ENCODE measurements at places on chromosomes 6 and 20.
A peak's percentile ranks its signal among the peaks of the same experiment; 100 is the strongest.

GRCh38 chr20:62914970-62915457 lies 11.3 kb downstream of the DIDO1 start:
- no peak for DNase-seq

DNA sequence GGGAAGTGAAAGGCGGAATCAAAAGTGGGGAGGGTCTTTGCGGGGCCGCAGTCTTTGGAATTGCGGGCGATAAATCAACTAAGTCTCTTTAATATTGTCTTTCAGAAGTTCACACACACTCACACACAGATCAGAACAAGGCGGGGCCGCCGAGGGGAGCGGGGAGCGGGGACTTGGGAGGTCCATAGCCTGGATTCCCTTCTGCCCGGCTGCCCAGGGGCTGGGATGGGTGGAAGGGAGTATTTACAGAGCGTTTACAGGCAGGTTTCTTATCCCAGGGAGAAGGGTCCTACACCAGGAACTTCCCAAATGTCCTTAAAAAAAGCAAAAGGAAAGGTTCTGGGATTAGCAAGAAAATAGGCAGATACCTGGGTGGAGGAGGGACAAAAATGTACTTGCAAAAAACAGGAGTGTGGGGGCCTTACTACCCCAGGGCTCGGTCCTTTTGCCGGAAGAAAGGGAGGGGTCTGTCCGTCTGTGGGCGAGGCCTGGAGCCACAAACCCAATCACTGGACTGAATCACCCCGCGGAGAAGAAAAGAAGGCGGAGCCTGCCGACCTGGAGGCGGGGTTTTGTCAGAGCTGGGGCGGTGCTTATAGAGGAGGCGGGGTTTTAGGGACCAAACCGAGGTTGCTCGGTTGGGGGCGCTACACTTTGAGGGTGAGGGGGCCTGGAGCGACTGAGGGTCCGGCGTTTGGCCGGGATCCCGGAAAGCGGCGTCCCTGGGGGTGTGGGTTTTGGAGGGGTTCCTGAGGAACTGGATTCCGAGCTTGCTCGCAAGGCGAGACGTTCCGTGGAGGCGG lies 3.2 kb downstream of the PRRT1 start:
- DNase-seq, result peak; percentile 79

DNA sequence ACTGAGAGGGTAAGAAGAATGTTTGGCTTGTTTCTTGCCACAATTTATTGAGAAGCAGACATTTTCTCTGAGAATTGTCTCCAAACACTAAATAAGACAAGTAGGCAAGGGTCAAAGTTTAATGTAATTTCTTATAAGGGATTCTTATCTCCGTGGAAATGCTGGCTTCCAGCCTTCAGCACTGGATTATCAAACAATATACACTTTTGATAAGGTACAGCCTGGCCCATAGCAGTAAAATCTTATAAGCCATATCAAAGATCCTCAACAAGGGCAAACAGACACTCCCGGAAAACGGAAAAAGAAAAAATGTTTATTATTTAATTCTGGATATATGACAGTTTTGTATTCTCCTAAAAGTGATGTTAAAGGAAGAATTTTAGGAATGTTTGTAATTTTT lies 18.5 kb upstream of the ZSCAN9 start:
- DNase-seq, result no peak

GRCh38 chr6:87066449-87067333 lies 28.2 kb downstream of the CGA start:
- DNase-seq, result no peak

DNA sequence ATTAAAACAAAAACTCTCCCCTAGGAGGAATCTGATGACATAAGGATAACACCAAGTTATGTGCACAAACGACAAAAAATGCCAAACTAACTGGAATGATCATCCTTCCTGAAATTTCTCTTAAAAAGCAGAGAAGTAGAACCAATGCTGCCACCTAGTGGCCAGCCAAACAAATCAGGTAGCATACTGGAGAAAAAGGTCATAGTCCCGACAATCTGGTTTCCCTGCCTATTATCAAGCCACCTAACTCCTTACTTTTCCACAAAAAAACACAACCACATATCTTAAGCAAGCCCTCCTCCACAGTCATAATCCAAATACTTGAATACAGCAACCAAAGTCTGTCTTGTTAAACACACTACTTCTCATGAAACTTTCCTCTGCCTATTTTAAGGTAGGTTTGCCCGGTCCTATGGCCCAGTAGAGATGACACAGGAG lies 5.3 kb downstream of the OARD1 start:
- peak; percentile 56 for DNase-seq

DNA sequence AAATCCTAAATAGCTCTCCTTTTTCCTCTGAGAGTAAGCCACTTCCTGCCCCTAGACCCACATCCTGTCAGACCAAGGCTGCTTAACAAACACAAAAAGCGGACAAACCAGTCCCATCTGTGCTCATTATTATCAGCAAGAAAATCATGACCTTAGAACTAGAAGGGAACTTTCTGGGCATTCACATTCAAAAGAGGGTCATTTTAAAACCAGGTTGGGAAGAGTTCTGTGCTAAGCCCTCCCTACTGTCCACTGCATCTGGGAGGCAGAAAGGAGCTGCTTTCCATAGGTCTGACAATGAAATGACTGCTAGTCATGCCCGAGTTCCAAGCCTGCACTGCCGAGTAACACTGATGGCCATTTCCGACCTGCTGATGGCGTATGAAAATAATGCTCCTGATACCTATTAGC lies 15.4 kb downstream of the EZR start:
- DNase-seq, result no peak

DNA sequence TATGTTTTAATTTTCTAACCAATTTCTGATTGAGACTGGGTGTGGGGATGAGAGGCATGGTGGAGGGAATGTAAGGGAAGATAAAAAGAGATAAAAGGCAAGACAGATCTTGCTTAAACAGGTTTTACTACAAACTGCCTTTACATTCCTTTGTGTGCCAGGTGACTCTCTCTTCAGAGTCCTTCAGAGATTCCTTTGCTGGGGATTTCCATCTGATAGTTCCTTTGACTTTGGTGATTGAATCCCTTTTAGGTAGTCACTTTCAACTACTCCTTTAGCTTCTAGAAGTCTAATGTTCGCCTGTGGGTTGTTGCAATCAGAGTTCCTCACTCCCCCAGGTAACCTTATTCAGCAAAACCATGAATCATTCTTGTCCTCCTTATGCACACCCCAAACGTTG lies 283.3 kb upstream of the MANEA start:
- no peak for DNase-seq

DNA sequence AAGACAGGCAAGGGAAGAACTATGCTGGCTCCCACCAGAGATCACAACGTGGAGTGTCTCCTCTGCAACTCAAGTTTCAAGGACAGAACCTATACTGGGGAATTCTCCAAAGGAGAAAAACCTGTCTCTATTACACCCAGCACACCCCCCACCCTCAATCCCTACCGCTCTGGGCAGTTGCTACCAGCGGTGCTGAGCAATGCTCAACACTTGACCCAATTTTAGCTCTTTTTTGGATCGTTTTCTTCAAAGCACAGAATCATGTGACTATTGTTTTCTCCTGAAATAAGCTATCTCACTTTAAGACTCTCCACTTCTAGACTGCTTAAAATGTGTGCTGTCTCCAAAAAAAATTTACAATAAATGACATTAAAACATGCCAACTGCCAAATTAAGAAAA lies 23.3 kb downstream of the MAP7 start:
- DNase-seq, result no peak

DNA sequence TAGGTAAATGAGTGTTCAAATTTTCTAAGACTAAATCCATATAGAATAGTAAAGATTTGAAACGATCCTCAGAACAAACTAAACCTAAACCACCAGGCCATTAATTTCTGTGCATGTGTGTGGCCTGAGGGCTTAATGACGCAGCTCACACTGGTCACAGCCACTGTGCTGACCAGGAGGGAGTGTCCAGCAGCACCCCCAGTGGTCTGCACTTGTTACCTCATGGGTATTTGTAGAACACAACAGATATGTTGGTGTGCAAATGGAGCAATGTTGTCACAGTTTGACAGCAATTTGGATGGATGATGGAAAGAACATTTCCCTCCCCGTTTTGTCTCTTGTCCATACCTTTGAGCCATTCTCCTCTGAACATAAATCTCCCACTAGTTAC lies 122.4 kb upstream of the EXOC2 start:
- DNase-seq, result no peak

DNA sequence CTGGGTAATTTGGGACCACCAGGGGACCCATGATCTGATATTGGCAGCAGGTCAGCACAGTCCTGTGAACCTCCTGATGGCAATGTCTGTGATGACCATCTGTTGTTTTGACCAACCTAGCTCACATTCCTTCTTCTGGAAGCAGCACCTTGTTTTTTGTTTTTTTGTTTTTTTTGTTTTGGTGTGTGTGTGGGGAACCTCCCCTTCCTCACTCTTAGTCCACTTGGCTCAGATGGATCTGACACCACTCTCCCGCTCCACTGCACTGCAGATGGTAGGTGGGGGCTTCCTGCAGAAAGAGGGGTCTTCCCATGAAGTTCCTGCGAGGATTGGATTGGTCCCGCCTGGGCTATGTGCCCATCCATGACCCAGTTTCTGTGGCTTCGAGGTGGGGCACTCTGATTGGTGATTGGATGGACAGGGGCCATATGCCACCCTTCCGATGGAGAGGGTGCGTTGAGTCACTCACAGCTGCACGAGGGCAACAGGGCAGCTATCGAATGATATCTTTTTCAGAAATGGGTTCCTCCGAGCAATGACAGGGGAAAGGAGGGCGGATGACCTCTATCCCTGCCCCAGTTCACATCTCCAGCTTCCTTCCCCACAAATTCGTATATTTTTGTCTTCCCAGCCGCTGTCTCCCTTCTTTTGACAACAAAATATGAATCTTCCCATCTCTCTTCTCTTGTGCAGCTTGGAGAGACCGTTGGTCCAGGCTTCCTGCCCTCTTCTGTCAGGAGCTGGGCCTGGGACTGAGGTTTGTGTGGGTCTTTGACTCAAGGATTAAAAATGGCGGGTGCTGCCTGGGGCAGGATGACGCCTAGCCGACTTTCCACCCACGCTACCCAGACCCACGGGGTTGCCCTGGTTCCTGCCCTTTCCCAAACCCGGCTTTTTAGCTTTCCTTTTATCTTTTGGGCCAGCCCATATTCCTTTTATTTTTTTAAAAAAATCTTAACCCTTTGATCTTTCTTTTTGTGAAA lies 132.1 kb upstream of the KCNG1 start:
- DNase-seq, result no peak

- no peak for DNase-seq
Measured at GRCh38 chr6:68086199-68086598, 548.9 kb upstream of the ADGRB3 start.

- DNase-seq, result no peak
Measured at GRCh38 chr20:10217721-10218410, 764 bp upstream of the SNAP25 start.

GRCh38 chr6:53647462-53648094 lies 18.0 kb downstream of the KLHL31 start:
- no peak for DNase-seq

GRCh38 chr6:155584006-155584405 lies 128.4 kb upstream of the NOX3 start:
- DNase-seq, result no peak

DNA sequence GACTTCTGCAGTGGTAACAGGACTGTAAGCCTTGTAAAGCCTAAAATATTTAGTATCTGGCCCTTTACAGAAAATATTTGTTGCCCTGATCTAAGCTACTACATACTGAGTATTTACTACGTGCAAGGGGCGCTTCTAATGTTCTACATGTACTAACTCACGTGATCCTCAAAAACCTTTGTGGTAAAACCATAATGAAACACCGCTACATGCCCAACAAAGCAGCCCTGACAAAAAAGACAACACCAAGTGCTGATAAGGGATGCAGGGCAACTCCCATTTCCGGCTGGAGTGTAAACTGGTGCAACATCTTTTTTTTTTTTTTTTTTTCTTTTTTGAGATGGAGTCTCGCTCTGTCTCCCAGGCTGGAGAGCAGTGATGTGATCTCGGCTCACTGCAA lies 85.0 kb downstream of the SULF2 start:
- no peak for DNase-seq

DNA sequence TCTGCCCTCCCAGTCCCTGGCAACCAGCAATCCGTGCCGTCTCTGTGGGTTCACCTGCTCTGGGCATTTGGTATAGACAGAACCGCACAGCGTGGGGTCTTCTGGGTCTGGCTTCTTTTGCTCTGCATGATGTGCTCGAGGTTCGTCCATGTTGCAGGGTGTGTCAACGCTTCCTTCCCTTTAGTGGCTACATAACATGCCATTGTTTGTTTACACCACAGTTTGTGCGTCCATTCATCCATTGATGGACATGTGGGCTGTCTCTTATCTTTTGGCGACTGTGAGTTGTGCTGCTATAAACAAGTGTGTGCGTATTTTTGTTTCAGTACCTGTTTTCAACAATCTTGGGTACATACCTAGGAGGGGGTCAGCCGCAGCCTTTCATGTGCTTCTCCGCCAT lies 149.5 kb upstream of the RPS6KA2 start:
- DNase-seq, result no peak

GRCh38 chr6:26205161-26205624 lies 118.0 kb downstream of the HFE start:
- DNase-seq, result peak; percentile 78

- no peak for DNase-seq
Measured at GRCh38 chr6:113690281-113691259, 166.6 kb upstream of the MARCKS start.

- DNase-seq, result no peak
Measured at GRCh38 chr6:18352842-18353241, 34.3 kb upstream of the RNF144B start.

- no peak for DNase-seq
Measured at GRCh38 chr6:26445934-26446667, 5.8 kb downstream of the BTN3A3 start.

- DNase-seq, result no peak
Measured at GRCh38 chr6:158397578-158397977, 85.3 kb downstream of the TULP4 start.

- DNase-seq, result no peak
Measured at GRCh38 chr6:159045801-159046200, 1.0 kb upstream of the TAGAP start.

GRCh38 chr20:33280775-33281174 lies 2.2 kb upstream of the BPIFB1 start:
- DNase-seq, result no peak

- DNase-seq, result no peak
Measured at GRCh38 chr20:53079261-53079691, 107.1 kb downstream of the TSHZ2 start.

DNA sequence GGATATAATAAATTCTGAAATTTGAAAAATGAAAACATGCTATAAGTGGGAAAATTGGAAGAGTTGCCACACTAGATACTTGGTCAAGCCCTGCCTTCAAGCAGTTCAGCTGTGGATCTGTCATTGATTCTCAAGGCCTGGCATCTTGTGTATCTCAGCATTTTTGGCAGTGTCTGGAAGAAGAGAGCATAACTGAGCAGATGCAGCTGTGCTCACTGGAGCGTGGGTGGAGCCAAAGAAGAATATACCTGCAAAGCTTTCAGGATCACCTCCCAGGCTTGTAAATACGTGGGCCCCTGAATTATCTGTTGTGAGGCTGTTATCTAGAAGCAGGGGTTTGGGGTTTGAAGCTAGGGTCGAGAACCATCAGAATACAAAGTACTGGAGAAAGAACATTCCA lies 31.3 kb upstream of the CHD6 start:
- no peak for DNase-seq

GRCh38 chr6:157912326-157912725 lies 69.3 kb upstream of the SYNJ2 start:
- no peak for DNase-seq

GRCh38 chr6:3333263-3333662 lies 74.5 kb downstream of the PSMG4 start:
- no peak for DNase-seq
